Lung (tissue), 17 donors: ENCODE measurements at places on chromosomes 7 and 10.

DNA sequence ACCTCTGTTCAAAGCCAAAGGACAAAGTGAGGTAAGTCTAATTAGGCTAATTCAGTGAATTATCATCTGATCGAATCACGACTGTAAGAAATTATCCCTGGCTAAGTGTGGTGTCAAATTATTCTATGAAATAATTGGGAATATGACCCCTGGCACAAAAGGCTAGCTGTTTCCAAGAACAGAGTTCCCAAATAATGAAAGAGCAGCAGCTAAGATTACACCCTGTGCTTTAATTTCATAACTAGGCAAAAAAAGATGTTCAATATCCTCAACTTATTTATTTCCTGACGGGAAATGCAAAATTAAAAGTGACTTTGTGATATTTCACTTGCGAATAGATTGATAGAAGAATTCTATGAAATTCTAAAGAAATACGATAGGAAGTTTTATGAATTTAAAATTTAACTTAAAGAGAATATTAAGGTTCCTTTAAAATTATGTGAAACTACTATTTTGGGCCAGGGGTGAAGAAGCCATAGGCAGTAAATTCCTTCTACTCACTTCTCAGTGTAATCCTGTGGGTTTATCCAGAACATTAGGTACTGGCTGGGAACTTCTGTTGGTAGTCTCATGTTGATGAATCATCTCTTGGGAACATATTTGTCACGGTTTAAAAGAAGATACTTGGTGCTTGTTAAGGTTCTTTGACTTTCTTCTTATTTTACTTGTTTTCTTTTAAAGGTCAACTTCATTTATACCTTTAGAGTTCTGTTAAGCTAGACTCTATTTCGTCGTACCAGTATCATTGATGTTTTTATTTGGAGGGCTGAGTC, 148.5 kb downstream of the POLR1F start:
- no peak for DNase-seq

DNA sequence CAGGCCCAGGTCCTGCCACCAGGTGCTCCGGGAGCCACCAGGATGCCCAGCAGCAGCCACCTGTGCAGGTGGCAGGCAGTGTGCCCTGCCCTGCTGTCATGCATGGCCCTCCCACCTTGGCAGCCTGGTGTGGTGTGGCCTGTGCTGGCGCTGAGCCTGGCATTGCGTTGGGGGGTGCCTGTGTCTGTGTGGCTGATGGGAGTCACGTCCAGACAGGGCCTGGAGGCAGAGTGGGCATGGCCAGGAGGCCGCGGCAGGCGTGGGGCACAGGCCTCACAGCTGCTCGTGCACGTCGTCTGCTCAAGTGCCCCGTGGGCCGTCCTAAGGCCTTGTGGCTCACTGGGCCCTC, 8.7 kb downstream of the TTYH3 start:
- DNase-seq, result no peak

GRCh38 chr7:44182827-44183226, 6.4 kb downstream of the GCK start:
- DNase-seq, result no peak

GRCh38 chr10:22681783-22682183, 32.6 kb downstream of the PIP4K2A start:
- DNase-seq, result no peak

- no peak for DNase-seq
These were observed 39.7 kb upstream of the SLC35B4 start for GRCh38 chr7:134356421-134356936.

DNA sequence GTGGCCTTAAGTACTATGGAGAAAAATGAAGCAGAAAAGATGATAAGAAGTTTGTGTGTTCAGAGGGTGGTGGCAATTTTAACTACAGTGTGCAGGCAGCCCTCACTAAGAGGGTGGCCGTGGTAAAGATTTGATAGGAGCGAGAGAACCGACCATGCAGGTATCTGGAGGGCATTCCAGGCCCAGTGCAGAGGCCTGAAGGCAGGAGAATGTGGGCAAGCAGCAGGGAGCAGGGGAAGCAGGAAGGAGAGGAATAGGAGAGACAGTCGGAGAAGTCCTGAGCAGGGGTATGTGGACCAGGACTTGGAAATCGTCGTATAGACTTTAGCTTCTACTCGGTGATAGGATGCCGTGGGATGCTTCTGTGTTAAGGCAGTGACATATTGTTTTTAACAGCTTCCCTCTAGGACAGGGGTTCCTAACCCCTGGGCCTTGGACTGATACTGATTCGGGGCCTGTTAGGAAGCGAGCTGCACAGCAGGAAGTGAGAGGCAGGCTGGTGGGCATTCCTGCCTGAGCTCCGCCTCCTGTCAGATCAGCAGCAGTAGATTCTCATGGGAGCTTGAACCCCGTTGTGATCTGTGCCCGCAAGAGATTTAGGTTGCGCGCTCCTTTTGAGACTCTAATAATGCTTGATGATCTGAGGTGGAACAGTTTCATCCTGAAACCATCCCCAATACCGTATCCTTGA, 227.2 kb downstream of the CCDC3 start:
- DNase-seq, result no peak
